Dorsolateral prefrontal cortex (tissue), 122 donors: ENCODE measurements at places on chromosomes 12 and 14.
A peak's percentile ranks its signal among the peaks of the same experiment; 100 is the strongest.

DNA sequence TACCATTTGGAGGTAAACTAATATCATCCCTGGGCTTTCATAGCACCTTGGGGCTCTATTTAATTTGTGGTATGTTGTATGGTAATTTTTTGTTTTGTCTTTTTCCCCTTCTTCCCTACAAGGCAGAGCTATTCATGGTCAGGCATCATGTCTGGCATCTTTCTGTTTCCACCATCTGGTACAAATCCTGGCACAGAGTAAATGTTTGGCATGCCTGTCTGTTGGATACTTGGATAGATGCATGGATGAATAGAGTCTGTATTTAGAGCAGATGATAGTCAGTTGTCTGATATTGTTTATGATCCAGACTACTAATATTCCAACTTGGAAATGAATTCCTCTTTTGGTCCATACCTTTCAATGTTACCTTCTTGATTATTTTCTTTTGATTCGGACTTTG is 139.8 kb downstream of the NEDD1 start:
- DNase-seq: no peak

DNA sequence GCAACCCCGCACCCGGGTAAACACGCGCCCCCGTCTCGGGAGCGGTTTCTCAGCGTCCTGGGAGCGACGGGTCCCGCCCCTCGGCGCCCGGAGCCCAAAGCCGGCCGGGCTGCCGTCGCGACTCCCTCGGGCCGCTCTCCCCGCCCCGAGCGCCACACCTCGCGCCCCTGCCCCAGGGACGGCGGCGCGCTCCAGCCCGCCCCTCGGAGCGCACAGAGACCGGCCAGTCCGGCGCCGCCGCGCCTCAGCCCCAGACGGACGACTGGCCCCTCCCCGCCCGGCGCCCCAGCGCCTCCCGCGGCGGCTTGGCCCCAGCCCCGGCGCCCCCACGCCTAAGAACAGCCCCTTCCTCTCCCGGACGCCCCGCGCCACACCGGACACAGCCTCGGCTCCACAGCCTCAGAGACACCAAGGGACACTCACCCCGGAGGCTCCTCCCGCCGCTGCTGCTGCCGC is 411 bp downstream of the BTBD7 start:
- no peak for DNase-seq

- peak; percentile 76 for DNase-seq
Observed at GRCh38 chr14:75295061-75295461, 16.4 kb downstream of the FOS start.

- DNase-seq: no peak
Observed at GRCh38 chr12:130862161-130862560, 9.7 kb upstream of the RAN start.

DNA sequence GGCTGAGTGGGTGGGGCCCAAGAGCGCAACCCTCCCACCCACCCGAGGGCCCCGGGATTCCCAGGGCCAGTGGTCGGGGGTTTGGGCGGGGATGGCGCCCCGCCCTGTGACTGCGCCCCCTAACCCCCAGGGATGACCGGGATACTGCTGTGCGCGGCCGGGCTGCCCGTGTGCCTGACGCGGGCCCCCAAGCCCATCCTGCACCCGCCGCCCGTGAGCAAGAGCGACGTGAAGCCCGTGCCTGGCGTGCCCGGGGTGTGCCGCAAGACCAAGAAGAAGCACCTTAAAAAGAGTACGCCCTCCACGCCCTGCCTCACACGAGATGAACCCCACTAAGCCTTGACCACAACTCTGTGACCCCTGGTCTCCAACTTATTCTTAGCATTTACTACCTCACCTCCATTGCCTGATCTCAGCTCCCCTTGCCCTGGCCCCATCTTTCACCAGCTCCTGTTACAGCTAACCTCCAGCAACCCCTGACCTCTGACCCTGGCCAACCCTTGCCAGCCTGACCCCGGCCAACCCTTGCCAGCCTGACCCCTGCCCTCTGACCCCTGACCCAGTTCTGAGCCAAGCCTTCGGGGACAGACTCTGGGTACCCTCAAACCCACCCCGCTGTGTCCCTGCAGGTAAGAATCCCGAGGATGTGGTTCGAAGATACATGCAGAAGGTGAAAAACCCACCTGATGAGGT is 37.0 kb downstream of the DTX1 start:
- no peak for DNase-seq

DNA sequence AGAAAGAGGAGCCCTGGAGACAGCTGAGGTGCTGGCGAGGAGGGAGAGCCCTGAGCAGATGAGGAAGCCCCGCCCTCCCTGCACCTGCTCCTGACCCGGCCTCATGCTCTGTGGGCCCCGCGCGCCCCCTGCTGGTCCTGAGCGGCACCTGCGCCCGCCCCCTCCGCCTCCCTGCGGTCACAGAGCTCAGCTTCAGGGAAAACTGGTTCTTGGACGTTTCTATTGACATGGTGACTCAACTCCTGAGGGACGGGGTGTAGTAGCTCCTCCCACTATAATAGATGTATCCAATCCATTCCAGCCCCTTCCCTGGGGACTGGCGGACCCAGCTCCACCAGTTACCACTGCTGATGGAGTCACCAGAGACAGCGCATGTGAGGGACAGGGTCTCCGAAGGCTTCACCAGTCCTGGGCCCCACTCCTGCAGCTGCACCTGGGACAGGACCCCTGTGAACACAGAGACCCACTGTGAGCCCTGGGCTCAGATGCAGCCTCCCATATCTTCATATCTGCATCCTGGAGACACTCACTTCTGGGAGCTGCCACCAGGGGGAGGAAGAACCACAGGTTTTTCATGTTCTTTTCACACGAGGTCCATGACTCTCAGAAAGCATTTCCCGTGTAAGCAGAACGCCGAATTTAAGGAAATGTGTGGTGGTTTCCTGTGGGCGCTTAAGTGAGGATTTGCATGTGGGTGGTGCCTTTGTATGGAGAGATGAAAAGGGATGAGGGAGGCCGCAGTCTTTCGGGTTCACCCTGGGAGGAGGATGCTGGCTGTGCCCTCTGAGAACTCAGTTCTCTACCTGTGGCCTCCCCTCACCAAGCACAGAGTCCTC is 1346.4 kb downstream of the TMEM121 start:
- no peak for DNase-seq

GRCh38 chr14:36516719-36517241 is 3.3 kb downstream of the NKX2-1 start:
- no peak for DNase-seq

DNA sequence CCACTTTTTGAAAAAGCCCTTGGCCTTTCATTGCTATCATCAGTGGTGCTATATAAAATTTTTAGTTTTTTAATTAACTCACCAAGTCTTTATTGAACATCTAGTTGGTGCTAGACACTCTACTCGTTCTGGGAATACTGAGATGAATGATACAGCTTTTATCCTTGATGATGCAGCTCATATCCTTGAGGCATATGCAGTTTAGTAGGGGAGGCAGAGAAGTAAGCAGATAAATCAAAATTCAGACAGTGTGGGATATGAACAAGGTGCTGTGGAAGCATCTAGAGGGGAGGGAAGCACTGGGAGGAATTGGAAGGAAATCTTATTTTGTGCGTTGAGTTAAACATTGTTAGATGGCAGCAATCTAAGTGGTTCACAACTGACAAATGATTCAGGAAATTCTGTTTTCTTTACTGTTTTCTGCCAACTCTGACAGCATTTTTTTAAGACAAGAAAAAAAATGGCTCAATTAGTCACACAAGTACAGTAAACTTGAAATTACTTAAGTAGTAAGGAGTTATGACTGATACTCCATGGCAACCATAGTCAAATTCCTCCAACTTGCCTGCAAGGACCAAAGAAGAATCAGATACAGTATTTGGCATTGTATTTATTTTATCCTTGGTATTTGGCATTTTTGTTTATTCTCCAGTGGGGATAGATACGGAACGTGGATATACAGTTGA is 119.2 kb downstream of the TMTC2 start:
- DNase-seq: no peak

- DNase-seq: no peak
Observed at GRCh38 chr14:51862860-51863259, 2.4 kb downstream of the GNG2 start.

GRCh38 chr12:123433615-123434014 is 2.9 kb downstream of the RILPL2 start:
- DNase-seq: no peak

DNA sequence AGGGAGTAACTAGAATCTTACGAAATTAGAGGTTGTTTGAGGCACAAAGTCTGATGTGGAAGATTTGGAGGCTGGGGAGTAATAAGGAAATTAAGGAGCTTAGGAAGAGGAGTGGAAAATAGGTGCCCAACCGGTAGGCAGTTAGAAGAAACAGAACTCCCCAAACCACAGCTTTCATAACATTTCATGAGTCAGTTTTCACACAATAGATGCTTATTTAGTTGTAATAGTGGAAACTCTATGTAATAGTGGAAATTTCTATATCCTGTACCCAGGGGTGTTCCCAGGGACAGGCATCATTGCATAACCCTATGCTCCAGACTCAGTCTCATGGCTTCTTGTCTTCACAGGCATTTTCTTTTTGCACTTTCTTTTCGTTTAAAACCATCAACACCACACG is 8.3 kb downstream of the C3AR1 start:
- no peak for DNase-seq
